ENCODE measurements at places on chromosomes 3 and 15.

DNA sequence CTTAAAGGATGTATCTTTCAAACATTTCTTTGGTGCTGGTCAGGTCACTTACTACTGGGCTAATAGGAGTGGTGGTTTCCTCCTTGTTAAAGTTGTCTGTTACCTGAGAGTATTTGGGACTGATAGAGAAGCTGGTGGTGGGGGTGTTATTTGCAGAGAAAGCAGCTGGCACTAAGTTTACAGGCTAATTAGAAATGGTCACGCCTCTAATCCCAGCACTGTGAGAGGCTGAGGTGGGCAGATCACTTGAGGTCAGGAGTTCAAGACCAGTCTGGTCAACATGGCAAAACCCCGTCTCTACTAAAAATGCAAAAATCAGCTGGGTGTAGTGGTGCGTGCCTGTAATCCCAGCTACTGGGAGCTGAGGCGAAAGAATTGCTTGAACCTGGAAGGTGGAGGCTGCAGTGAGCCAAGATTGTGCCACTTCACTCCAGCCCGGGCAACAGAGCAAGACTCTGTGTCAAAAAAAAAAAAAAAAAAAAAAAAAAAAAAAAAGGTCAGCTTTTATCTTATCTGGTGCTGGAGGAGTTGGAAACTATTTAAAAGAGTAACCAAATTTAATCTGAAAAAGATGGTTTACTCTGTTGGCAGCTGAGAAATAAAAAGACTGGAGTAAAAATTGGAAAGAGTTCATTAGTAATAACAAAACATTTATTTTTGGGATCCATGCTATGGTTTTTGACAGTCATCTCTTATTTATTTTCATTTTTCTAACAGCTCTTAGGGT, 332.6 kb downstream of the PTPRG start:
- no peak for DNase-seq

GRCh38 chr15:67822537-67823313, 2.6 kb upstream of the SKOR1 start:
- no peak for DNase-seq

DNA sequence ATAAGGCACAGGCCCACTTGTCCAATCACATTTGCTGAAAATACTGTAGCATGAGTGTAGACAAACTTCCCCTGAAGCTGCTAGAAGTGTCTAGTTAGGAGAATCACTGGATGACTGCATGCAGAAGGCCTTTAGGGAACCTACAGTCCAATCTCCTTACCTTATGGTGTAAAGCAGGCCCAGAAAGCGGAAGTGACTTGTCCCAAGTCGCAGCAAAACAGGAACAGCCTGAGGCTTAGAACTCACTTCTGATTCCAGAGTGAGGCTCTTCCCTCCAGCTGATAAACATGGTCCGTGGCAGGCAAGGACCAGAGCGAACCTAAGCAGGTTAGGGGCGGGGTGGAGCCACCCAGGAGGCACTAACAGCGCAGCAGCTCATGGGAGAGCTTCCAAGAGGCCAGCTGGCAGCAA, 2.5 kb downstream of the GRAMD2A start:
- DNase-seq: no peak

GRCh38 chr3:194165271-194166018, 29.5 kb downstream of the HES1 start:
- no peak for DNase-seq

DNA sequence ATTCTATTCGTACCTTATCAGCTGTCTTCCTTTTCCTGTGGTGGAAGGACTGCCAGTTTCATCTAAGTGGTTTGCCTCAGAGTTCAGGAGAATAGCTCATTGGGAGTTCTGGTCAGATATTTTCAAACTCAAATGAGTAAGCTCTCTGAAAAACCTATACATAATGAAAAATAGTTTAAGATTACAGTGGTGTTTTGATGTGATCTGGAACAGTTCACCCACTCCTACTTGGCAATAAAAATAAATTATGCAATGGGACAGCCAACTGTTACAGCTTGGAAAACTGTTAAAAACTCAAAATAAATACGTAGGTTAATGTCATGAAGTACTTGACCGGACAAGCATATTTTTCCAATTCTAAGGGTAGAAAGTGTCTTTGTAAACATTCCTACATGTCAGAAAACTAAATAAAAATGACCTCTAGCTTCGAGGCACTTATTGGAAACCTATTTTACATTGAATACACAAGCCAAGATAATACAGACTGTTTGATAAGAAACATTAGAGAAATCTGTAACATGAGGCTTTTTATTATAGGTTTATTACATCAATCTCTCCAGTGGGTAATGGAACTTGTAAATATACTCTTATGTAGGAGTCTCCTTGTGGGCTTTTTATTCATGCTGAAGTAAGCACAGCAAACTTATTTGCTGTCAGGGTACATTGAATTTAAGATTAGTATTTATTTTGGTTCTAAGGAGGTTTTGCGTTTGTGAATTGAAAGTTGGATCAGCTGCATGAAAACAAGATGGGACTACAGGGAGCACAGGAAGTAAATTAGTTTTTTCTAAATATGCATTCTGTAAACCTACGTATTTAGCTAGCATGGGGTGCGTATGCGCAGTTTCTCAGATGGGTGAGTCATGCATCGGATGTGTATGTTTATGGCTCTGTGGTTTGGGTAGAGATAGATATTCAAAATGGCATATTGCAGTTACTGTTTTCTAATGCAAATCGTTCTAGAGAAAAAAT, 453.1 kb downstream of the IL5RA start:
- DNase-seq: no peak

DNA sequence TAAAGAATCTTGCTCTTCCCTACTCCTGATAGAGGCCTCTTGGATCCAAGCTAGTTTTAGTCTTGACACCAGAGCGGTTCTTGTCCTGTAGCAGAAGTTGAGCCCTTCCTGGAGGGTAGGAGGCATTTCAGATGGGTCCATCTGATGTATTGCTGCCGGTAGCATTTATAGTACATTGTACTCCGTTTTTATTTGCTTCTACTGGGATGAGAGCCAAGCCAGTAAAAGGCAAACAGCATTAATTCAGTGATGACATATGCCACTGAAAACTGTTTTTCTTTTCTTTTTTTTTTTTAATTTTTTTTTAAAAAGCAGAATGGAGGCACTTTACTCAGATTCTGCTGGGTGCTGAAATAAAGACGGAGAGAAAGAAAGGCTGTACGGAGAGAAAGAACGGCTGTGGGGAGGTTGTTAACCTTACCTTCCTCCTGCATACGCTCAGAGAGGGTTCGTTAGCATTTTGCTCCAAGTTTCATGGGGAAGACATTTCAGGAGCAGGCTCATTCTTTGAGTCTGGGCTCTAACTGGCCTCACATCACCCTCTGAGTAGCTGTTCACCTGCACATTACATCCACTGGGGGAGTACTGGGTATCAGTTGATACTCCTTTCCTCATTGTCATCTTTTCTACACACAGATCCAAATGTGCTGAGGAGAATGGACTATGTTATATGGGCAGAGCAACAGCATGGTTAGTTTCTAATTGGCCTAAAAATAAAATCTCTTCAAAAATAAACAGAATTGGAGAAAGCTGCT, 161.5 kb downstream of the FEZF2 start:
- DNase-seq: no peak

DNA sequence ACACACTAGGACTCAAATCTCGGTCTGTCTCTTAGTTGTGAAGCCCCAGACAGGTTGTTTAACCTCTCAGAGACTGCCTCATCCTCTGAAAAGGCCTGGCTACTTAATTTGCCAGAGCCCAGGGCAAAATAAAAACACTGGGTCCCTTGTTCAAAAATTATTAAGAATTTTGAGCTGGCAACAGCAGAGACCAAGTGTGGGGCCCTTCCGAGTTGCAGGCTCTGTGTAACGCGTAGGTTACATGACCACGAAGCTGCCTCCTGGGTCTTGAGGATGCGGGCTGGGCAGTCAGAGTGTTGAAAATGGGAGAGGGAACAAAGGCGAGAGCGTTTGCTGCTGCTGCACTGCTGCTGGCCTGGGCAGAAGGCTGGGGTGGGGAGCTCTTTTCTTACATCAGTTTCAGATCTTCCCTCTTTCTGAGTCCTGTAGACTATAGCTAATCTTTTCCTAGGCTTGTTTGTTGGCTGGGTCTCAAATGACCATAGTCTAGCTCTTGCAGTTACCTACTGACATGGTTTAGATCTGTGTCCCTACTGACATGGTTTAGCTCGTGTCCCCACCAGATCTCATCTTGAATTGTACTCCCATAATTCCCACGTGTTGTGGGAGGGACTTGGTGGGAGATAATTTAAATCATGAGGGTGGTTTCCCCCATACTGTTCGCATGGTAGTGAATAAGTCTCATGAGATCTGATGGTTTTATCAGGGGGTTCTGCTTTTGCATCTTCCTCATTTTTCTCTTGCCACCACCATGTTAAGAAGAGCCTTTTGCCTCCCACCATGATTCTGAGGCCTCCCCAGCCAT, 49.9 kb downstream of the CLEC3B start:
- DNase-seq: no peak

GRCh38 chr3:181755959-181756358, 44.2 kb downstream of the SOX2 start:
- DNase-seq: no peak

DNA sequence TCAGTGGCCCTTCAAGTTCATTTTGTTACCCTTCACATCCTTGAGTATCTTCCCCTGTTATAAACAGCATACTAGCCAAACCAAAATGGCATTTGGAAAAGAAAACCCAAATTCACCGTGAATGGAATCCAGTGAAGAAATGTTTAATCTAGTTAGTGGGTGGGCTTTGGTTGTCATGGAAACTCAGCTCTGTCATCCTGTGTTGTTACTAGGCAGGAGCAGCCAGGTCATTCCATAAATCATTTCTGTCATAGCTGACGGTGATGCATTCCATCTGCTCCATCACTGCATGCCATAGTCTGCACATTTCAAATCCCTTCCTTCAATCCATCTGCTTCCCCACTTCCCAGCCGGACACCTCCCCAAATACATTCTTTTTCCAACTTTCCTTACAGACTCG, 140.4 kb upstream of the CGNL1 start:
- DNase-seq: no peak

DNA sequence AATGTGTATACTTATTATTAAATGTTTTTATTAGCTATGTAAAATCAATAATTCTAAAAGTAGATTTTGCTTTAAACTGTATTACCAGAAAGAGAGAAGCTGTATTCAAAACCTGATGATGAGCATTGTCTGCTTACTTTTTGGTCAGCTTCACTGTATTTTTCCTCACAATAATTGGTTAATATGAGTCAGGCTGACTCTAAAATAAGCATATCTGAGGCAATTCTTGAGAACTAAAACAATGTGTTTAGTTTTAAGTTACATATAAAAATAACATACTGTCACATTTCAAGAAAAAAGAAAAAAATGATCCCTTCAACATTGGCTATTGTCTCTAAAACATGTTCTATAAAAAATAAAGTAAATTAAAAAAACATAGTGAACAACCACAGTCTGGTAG, 66.1 kb downstream of the EPHA3 start:
- no peak for DNase-seq

DNA sequence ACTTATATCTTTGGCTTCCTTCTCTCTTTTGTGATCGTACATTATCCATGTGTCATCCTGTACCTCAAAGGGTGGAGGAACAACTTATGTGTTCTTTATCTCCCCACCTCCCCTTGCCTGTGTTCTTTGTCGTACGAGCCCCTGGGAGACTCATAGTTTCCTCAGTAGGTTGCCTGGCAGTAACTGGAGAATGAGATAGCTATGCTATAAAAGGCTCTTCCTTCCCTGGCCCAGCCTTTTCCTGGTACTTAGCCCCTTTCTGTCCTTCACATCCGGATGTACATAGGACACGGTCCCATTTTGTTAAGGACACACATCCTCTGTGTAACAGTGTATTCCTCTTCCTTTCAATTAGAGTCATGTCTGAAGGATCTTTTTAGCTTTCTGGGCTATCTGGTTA, 32.1 kb downstream of the PLCL2 start:
- DNase-seq: no peak

DNA sequence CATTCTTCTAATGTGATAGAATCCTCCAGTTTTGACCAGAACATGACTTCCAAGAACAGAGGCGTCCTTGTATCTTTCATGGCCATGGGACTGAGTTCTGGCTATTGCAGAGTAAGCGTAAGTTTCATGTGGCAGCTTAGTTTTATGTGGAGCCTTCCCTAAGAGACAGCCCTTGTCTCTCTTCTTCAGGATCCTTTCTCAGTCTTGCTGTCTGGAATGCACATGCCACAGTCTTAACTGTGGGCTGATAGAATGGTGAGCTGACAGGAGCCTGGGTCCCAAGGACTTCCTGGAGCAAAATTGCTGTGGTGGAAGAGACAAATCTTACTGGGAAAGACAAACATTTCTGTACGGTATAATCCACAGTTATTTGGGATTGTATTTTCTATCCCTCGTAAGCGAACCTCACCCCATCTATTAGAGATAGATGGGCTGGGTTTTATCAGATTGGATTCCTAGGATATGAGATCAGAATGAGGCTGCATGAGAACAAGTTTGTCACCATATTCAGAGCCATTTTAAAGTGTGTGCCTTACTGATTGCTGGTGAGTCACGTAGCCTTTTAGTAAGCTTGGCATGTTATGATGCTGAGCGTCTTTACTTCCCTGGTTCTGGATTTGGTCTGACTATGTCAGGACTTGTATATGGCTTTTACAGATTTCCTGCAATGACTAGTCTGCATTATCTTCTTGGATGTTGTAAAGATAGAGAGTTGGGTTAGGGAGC, 32.8 kb downstream of the CDIN1 start:
- no peak for DNase-seq

DNA sequence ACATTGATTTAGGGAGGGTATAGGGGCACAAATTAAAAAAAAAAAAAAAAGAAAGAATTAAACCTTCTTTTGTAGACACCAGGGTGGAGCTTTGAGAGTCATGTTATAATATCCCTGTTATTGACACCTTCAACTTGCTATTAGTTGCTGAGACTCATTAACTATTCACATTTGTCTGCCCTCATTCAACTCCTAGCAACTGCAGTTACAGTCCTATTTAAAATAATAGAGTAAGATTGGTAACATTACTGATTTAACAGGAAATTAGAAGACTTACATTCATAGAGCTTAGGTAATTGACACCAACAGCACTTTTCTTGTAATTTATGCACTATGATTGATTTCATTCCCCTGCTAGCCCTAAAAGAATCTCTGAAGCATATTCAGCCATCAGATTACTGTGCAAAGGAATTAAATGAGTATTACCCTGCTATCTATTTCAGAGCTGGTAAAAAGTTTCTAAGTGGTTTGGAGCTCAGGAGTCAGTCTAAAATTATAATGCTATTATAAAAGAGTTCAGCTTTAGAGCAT, 148.8 kb upstream of the TBL1XR1 start:
- no peak for DNase-seq

- DNase-seq: no peak
Measured at GRCh38 chr3:168956076-168956475, 707.4 kb downstream of the MECOM start.

DNA sequence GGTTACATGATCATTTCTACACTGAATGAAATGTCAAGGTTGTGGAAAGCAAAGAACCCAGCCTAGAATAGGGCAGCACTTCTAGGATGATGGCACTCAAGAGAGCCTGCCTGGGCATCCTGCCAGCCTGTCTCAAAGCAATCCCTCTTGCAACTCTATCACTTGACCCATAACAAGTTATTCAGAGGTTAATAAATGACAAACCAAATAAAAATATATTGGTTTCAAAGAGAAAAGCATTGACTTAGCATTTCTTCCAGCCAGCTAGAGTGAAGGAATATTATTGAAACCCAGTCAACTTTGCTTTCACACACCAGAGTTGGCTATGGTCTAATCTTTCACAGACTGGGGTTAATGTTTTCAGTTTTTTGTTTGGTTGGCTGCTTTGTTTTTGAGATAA, 214.6 kb upstream of the UBE2E2 start:
- no peak for DNase-seq
